ENCODE measurements at places on chromosomes 2 and 18. TPM values are rescaled to one million over a fixed set of nuclear protein-coding genes. Genes with fewer than 3 reads are reported as not detected.

SCLY gene
- 15.4 TPM for total RNA-seq

APCDD1 gene
- 5.4 TPM for total RNA-seq

STON1 gene
- total RNA-seq, result 9.5 TPM

PSMA8 gene
- not detected for total RNA-seq

KCNJ3 gene
- total RNA-seq, result not detected

PLB1 gene
- total RNA-seq, result 1.9 TPM

SLC40A1 gene
- 3.1 TPM for total RNA-seq

GAL3ST2 gene
- not detected for total RNA-seq

ARHGEF33 gene
- total RNA-seq, result 0.30 TPM

SLC19A3 gene
- total RNA-seq, result 0.14 TPM

Measured in astrocyte (in vitro differentiated cells and primary cell).